ENCODE measurements at places on chromosomes 1 and 21. TPM values are rescaled to one million over a fixed set of nuclear protein-coding genes. Genes with fewer than 3 reads are reported as not detected.

TENT5C gene
- 4.3 TPM for total RNA-seq

GBP6 gene
- total RNA-seq, result 0.08 TPM

ELF3 gene
- total RNA-seq, result 10.1 TPM

CLEC20A gene
- total RNA-seq, result not detected

ICOSLG gene
- 1.6 TPM for total RNA-seq

PTPRU gene
- 4.6 TPM for total RNA-seq

ERICH3 gene
- 0.05 TPM for total RNA-seq

- no peaks in the 10 kb centered on the region for H3K4me1 ChIP-seq
- no peak overlapping the region for H3K27ac ChIP-seq
- no peaks in the 10 kb centered on the region for H3K36me3 ChIP-seq
- DNase-seq, result no peak
- no peaks in the 10 kb centered on the region for H3K27me3 ChIP-seq
- H3K4me3 ChIP-seq, result no peak overlapping the region
Measured at GRCh38 chr1:165468726-165469249, 23.9 kb upstream of the RXRG start.

DNA sequence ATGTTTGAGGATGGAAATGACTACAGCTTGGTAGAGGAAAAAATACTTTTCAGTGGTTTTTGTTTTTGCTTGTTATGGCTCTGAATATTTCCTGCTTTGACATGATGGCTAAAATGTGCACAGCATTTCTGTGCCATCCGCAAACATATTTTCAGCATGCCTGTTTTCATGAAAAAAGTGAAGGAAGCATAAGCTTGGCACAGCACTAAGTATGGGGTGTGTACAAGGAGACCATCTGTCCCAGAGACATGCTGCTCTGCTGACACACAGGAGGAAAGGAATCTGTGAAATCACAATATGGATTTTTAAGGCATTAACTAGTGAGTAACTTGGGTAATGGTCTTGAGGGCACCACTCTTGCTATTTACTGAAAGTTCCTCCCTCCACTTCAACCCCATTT is 595.5 kb downstream of the RWDD3 start:
- H3K36me3 ChIP-seq, result no peaks in the 10 kb centered on the region
- DNase-seq, result no peak
- H3K27ac ChIP-seq, result no peak overlapping the region
- H3K4me3 ChIP-seq, result no peak overlapping the region
- no peaks in the 10 kb centered on the region for H3K4me1 ChIP-seq

GRCh38 chr1:57024428-57024827 is 58.6 kb upstream of the C8B start:
- H3K36me3 ChIP-seq, result no peaks in the 10 kb centered on the region
- H3K4me1 ChIP-seq, result no peaks in the 10 kb centered on the region
- H3K4me3 ChIP-seq, result no peak overlapping the region

DNA sequence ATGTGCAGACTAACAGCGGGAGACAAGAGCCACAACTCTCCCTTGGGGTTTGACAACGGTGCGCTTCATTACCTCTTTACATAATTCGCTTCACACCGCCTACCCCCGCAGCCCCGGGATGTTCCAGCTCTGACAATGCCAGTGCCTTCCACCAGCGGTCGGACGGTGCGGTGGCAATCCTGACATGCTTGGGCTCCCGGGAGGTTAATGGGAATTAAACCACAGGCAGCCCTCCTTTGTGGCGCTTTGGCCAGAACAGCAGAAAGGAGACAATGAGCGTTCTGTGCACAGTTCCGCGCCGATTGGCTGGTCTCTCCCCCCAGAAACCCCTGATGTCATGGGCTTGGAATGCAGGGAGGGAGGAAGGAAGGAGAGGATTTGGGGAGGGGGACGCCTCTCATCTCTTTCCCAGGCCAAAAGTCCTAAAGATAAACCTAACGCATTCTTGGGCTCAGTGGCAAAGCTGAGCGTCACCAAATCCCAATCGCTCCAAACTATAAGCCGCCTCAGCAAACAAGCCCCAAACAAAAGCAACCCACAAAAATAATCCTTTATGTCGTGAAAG is 1.3 kb downstream of the CNN3 start:
- peaks cover 32% of the 10 kb centered on the region for H3K4me1 ChIP-seq
- H3K4me3 ChIP-seq, result peak overlapping the region; percentile 85
- H3K36me3 ChIP-seq, result no peaks in the 10 kb centered on the region
- H3K27ac ChIP-seq, result peak overlapping the region; percentile 96

GRCh38 chr1:3481836-3482375 is 27.4 kb downstream of the ARHGEF16 start:
- DNase-seq, result no peak
- H3K27ac ChIP-seq, result no peak overlapping the region
- peaks cover 3% of the 10 kb centered on the region for H3K4me1 ChIP-seq
- no peaks in the 10 kb centered on the region for H3K36me3 ChIP-seq

DNA sequence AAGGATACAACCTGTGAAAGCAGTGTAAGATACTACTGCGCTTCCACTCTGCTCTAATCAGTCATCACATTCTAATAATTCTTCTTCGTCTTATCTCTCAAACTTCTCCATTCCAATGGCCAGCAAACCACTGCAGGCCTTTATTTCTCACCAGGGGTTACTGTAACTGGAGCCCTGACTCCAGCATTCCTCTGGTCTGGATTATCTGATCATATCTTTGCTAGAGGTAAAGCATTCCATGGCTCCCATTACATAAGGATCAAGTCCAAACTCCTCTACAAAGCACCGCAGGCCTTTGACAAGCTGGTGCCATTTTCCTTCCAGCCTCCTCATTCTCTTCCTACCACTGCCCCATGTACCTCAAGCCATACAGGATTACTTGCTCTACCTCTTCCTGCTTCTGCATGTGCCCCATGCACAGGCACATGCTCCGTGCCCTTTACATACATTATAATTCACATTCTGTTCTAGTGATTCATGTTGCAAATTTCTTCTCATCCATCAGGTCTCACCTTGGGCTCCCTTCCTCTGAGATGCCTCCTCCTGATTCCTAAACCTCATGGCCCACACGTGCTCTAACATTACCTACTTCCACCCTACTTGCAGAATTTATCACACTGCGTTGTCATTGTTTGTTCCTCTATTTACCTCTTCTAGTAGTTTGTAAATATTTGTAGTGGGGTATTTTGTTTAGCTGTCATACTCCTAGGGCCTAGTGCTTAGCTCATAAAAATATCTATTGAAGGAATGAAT is 9.3 kb upstream of the SERBP1 start:
- DNase-seq, result no peak
- no peak overlapping the region for H3K4me3 ChIP-seq
- H3K27me3 ChIP-seq, result no peaks in the 10 kb centered on the region
- H3K27ac ChIP-seq, result no peak overlapping the region
- no peaks in the 10 kb centered on the region for H3K36me3 ChIP-seq
- H3K4me1 ChIP-seq, result no peaks in the 10 kb centered on the region

GRCh38 chr1:189628857-189629256 is 848.8 kb downstream of the BRINP3 start:
- no peak overlapping the region for H3K4me3 ChIP-seq
- H3K36me3 ChIP-seq, result no peaks in the 10 kb centered on the region
- H3K27me3 ChIP-seq, result no peaks in the 10 kb centered on the region
- no peak overlapping the region for H3K27ac ChIP-seq
- no peak for DNase-seq

- H3K4me1 ChIP-seq, result no peaks in the 10 kb centered on the region
- no peak for DNase-seq
- H3K27ac ChIP-seq, result no peak overlapping the region
- H3K4me3 ChIP-seq, result no peak overlapping the region
Measured at GRCh38 chr1:24860841-24861240, 69.2 kb downstream of the RUNX3 start.

DNA sequence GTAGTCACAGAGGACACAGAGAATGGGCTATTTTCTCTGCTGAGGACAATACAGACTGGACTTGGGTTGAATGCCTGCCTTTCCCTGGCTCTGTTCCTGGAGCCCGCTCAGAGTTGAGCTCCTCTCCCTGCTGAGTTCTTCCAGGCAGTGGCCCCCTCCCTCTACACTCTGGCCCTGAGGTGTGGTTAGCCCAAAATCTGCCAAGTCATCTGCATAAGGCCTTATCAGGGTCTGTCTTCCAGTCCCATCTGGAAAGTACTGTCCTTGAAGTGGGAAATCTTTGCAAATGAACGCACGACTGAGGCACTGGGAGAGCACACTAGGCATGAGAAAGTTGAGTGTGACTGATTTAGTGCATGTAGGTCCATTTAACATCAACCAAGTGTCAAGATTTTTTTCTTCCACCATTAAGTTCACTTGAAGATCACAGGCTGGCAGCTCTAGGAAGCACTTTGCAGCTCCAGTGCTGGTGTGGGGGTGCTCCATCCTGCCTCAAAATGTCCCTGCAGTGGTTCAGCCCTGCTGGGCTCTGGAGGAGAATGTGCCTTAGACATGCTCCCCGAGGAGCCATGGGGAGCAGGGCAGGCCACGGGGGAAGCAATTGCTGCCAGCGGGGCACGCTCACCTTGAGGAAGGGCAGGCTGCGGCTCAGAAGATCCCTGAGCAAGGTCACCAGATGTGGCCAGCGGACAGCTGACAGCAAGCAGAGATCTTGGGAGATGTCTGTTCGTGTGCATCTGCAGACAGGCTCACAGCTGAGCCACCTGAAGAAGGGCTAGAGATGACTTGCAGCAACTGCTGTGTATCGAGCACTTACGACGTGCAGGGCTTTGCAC is 41.5 kb downstream of the IER5 start:
- no peak overlapping the region for H3K4me3 ChIP-seq
- H3K27ac ChIP-seq, result no peak overlapping the region
- DNase-seq, result no peak
- no peaks in the 10 kb centered on the region for H3K36me3 ChIP-seq
- H3K4me1 ChIP-seq, result peaks cover 14% of the 10 kb centered on the region

DNA sequence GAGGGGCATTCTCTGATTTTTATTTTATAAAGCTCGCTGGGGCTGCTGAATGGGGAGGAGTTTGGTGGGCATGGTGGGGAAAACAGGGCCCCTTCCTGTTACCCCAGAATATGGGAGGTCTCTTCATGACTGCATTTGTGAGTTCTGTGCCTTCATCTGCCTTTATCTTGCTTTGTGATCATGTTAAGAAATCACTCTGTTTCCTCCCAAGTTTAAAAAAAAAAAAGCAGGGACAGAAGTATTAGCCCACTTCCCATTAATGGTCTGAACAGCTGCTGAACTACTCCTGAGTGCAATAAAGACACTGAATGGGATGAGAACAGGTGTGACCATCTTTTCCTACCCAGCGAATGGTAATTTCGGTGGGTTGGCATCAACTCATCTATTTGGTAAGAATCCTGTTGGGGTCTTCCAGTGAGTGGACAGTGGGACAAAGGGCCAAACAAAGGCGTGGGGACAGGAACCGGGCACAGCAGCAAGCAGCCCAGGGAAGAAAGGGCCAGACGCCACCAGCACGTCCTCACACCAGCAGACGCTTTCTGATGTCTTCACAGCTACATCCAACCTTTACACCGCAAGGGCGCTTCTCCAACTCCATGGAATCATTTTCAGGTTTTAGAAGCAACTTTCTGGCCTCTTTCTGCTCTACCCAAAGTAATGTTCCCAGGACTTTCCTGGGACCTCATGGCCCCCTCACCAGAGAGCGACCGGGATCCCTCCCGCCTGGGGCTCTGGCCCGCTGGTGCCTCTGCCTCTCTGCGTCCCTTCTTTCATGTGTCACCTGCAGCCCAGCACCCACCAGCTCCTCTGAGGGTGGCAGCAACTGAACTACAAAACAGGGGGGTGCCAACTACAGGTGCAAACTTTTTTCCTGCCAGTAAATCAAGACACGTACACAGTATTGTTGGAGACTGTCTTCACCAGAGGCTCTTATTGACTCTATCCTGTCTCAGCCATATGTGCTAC is 160.2 kb downstream of the ADSS2 start:
- H3K36me3 ChIP-seq, result no peaks in the 10 kb centered on the region
- H3K4me1 ChIP-seq, result no peaks in the 10 kb centered on the region
- no peak overlapping the region for H3K27ac ChIP-seq
- no peak for DNase-seq

- H3K27me3 ChIP-seq, result no peaks in the 10 kb centered on the region
- no peak overlapping the region for H3K4me3 ChIP-seq
- DNase-seq, result no peak
- peaks cover 17% of the 10 kb centered on the region for H3K4me1 ChIP-seq
- H3K27ac ChIP-seq, result peak overlapping the region; percentile 59
Measured at GRCh38 chr1:203860396-203861025, 888 bp upstream of the SNRPE start.

GRCh38 chr1:119960501-119960900 is 64.2 kb upstream of the ADAM30 start:
- H3K27me3 ChIP-seq, result no peaks in the 10 kb centered on the region
- H3K27ac ChIP-seq, result no peak overlapping the region
- H3K4me3 ChIP-seq, result no peak overlapping the region
- DNase-seq, result no peak
- peaks cover 2% of the 10 kb centered on the region for H3K36me3 ChIP-seq
